ENCODE measurements at places on chromosomes 3 and 15.
A peak's percentile ranks its signal among the peaks of the same experiment; 100 is the strongest.

GRCh38 chr3:13420045-13420830, at the start of gene NUP210:
TSS of gene NUP210 (minus strand) at chr3:13420322. CDS start at chr3:13420226, 96 bp downstream.
- DNase-seq: peak; percentile 81

DNA sequence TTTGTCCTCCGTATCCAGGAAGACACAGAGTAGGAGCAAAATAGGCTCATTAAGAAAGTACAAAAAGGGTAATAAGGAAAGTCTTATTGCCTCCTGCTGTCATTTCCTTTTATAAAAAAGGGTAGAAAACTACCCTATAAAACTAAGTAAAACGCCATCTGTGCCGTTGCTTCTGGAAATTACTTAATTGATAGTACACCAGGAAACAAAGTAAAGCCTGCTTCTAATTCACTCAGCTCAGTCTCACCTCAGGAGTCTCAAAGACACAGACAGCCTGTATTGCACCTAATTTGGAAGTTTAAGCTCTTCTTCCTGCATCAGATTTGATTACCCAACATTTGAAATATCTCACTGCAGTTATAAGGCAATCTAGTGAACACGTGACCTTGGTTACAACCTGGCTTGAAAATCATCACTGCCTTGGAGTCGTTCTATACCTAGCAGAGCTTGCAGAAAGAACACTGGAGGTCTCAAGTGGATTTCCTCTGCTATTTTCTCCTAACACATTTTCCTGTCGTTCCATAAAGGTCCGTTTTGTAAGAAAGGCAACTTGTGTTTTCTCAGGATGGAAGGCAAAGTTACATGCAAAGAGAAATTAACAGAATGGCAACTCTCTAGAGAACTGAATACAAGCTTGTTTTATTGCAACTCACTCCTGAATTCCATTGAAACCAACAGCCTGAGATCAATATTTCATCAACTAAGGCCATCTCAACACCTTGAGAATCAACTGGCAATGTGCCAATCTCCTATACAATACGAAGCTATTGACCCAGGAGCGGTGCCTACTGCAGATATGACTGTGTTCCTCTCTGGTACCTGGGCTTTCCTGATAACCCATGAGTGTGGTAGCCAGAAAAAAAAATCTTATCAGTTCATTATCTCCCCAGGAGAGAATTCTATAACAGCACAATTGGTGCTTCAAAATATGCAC, 203.3 kb upstream of the LMCD1 start:
- no peak for DNase-seq

GRCh38 chr15:60766391-60767128, 287.6 kb upstream of the ICE2 start:
- peak; percentile 66 for DNase-seq

GRCh38 chr3:168620854-168621253, 525.1 kb upstream of the GOLIM4 start:
- DNase-seq: peak; percentile 88

- DNase-seq: no peak
Measured at GRCh38 chr3:187987187-187987586, 166.8 kb upstream of the LPP start.

GRCh38 chr15:95958382-95958781, 372.1 kb upstream of the NR2F2 start:
- DNase-seq: no peak

- no peak for DNase-seq
Measured at GRCh38 chr3:131846296-131846924, 188.4 kb downstream of the CPNE4 start.

DNA sequence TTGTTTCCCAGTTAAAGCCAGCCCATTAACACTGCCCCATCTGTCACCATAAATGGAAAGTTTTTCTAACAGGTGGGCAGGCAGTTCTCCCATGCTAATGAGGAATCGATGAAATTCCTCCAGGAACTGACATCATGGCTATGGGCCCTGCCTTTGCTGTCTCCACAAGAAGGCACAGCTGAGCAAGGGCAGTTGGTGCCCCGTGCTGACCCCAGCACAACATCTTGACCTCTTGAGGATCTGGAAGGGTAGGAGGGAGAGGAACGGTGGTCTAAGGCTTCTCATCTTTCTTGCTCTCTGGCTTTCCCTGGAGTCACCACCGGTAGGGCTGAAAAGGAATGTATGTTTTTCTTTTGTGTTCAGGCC, 46.7 kb downstream of the CHCHD6 start:
- DNase-seq: peak; percentile 74

- no peak for DNase-seq
Measured at GRCh38 chr15:34246276-34246976, 21.6 kb downstream of the EMC4 start.

- no peak for DNase-seq
Measured at GRCh38 chr3:31124373-31124772, 229.9 kb upstream of the GADL1 start.

Measured in endodermal cell (in vitro differentiated cells).